Stimulated activated CD4-positive, alpha-beta T cell treated with anti-CD3 and anti-CD28 coated beads, Interleukin-4, amount 100 ng/mL, for 24 hours (primary cell): ENCODE measurements at places on chromosomes 2 and 18.

DNA sequence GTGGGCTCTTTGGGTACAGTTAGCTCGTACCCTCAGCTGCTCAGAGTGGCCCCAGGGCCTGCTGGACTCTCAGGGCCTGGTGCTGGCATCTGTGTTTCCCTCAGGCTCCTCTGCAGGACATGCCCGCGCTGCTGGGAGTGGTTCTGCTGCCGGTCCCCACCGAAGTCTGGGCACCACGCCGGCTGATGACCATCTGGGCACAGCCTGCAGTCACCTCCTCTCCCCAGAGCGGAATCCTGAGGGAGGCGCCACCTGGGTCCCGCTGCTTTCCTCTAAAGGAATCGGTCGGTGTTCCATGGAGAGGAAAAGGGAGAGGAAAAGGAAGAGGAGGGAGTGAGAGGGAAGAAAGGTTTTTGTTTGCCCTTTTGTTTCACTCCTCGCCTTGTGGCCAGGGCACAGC, 43.6 kb downstream of the MC2R start:
- no peak for DNase-seq

- no peak for DNase-seq
These were observed 40.3 kb upstream of the PKDCC start for GRCh38 chr2:42007551-42007950.

DNA sequence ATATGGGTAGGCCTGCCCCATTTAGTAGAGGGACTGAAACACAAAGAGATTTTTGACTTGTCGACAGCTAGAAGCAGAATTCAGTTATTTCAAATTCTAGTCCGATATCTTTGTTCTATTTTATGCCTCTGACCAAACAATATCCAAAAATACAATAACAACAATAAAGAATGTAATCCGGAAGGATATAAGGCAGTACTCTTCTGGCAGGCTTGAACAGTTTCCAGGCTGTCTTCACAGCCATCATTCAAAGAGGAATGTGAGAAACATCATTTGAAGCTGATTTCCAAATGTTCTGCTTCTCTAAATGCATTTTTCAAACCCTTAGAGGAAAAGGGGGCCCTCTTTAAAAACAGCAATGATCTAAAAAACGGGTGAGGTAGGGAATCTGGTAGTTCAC, 36.7 kb upstream of the SPTBN1 start:
- no peak for DNase-seq

DNA sequence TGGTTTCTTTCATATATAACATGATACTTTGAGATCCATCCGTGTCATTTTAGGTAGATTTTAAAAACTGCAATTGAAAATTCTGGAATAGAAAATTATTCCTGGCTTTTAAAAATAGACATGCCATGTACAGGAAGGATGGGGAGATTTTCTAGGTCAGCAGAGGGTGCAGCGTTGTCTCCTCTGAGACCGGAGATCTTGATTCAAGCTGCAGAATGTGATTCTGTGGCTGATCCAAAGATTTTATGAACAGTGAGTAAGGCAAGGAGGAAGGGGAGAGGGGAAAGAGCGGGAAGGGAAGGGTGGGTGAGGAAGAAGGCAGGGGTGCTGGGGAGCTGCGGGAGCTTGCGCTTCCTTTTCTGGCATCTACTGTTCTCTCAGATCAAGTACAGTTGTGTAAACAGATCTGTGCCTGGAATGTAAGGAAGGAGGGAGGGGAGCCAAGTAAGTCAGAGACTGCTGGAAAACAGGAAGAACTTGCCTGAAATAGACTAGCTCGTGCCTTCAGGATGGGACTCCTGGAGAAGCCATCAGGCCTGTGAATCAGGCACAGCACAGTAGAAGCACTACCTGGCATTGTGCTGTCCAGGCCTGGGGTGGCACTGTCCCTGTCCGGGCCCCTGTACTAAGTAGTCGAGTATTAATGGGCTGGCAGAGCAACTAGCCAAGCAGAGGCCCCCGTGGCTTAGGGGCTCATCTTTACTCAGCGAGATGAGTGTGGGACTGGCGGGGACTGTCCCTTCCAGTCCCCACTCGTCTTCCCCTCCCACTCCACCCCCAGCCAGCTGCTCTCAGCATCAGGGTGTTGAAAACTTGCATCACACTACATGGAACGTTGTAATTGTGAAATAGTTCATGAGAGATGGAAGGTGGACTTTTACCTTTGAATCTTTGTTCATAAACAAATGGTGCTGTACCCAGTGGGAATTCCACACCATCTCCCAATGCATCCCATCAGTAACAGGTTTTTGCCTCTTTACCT, 163.5 kb downstream of the UXS1 start:
- peak; percentile 61 for DNase-seq

- DNase-seq = no peak
These were observed 3.0 kb downstream of the GPR55 start for GRCh38 chr2:230921806-230922595.

- DNase-seq = no peak
These were observed 5.7 kb downstream of the RHOB start for GRCh38 chr2:20452551-20452950.

DNA sequence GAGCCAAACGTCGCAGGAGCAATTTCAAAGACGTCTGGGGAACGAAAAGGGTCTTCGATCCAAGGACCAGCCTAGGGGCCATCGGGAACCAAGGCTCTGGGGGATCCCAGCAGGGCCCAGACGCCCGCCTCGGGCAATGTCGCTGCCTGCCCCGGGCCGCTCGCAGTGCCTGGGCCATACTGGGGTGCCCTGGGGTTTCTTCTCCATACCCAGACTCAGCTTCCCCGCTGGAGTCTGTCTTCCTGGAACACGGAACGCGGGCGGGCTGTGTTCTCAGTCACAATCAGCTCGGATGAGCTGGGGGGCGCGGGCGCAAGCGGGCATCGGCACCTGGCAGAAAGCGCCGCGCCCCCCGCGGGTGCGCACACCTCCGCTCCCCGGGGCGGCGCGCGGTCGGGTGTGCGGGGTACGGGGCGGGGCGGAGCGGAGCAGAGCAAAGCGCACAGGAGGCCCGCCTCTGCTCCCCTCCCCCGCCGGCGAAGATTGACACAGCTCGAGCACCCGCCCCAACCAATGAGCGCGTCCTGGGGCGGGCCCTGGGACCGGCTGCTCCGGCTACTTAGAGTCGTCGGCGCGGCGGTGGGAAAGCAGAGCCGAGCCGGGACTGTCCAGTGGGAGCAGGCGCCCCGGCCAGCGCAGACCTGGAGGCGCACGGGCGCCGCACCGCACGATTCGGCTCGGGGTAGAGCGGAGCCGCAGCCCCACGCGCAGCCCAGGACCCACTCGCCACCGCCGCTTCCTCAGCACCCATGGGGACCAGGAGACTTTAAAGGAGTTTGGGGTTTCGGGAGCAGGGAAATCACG, at the start of gene LRATD1:
LRATD1 (plus strand) TSS at position 585 of the 804 bp plus-strand sequence. CDS start 1,263 bp downstream, outside the sequence.
- no peak for DNase-seq

GRCh38 chr2:198144660-198145059, 340.3 kb downstream of the PLCL1 start:
- no peak for DNase-seq
